T47D (cell line): ENCODE measurements at places on chromosomes 5 and 9.

GRCh38 chr5:116763987-116764866 is 189.6 kb upstream of the SEMA6A start:
- DNase-seq = no peak

- no peak for DNase-seq
Measured at GRCh38 chr5:18798058-18798457, 1163.8 kb downstream of the TAF11L14 start.

- DNase-seq = no peak
Measured at GRCh38 chr9:93644397-93645088, 68.2 kb downstream of the PHF2 start.

DNA sequence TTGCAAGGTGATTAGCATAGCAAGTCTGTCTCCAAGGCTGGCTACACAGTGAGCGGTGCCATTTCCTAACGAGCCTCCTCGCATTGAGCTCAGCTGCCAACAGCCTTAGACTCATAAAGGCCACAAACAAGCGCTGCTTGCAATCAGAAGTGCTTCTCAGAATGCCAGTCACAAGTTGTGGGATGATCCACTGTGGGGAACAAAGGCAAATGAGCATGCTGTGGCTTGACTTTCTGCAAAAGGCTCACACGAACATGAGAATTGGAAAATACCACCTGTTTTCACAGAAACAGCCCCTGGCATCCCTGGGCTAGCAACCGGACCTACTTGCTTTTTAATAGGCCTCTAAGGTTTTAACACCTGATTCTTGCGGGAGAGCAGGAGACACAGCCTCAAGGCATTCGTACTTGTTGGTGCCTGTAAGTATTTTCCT is 215.5 kb downstream of the FANCC start:
- peak; percentile 75 for DNase-seq

DNA sequence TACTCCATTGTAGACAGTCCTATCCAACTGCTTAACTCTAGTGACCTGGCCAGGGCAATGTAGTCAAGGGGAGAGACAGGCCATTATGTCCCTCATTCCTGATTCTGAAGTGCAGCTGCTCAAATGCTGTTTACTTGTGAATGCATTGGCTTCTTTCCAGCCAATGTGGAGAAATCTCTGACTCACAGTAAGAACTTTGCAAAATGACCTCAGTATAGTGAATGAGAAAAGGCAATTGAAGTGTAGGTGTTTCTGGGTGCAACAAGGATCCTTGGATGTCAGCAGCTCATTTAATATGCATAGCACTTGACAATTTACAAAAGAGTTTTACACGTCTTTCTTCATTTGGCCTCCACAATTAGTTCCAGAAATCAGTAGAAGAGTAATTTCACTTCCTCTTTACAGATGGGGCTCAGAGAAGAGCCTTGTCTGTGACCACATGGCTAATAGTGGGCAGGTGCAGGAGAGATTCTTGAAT is 367.2 kb downstream of the OSTF1 start:
- DNase-seq = no peak

- no peak for DNase-seq
Measured at GRCh38 chr9:4515958-4516375, 25.7 kb downstream of the SLC1A1 start.
